Stimulated activated CD4-positive, alpha-beta T cell treated with anti-CD3 and anti-CD28 coated beads, Interleukin-12 subunit alpha, Interleukin-12 subunit beta, amount 100 ng/mL, for 48 hours (primary cell): ENCODE measurements at places on chromosomes 4 and X.

GRCh38 chr4:139744232-139744631 is 78.6 kb downstream of the MGST2 start:
- DNase-seq: no peak

DNA sequence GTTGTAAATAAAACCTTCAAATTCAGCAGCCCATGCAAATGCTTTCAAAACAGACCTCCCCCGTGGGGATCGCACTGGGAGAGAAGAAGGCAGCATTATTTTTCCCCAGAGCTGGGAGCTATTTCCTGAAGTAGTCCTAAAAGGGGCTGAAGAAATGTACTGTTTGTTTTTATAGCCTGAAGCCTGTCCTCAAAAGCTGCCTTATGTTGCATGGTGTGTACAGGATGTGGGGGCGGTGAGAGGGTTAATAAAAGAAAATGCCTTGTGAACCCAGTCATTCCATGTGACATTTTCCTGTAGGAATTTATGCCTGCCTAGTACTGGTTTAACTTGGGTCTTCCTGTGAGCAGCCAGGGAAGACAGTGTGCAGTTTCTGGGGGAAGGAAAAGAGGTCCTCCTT is 144.1 kb downstream of the SOWAHB start:
- no peak for DNase-seq

GRCh38 chr4:88356771-88357170 is 21.9 kb upstream of the HERC6 start:
- no peak for DNase-seq

GRCh38 chr4:8747467-8748235 is 124.0 kb downstream of the HMX1 start:
- no peak for DNase-seq

- DNase-seq: peak; percentile 64
Observed at GRCh38 chrX:47030339-47030738, 47.9 kb upstream of the RGN start.

DNA sequence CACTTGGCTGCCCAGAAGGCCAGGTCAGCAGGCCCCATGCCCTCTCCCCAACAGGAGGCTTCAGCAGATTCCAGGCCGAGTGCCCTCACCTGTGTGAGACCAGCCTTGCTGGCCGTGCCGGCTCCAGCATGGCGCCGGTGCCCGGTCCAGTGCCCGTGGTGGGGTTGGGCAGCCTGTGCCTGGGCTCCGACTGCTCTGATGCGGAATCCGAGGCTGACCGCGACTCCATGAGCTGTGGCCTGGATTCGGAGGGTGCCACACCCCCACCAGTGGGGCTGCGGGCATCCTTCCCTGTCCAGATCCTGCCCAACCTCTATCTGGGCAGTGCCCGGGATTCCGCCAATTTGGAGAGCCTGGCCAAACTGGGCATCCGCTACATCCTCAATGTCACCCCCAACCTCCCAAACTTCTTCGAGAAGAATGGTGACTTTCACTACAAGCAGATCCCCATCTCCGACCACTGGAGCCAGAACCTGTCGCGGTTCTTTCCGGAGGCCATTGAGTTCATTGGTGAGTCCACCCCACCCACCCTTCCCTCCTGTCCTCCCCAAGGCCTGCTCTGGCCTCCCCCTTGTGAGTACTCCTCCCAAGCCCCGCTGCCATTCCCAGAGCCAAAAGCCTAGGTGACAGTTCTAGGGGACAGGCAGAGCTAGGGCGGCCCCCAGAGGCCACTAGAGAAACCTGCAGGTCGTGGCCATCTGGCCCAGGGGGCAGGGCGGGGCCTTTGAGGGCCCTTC is 2.3 kb downstream of the DUSP9 start:
- DNase-seq: no peak

DNA sequence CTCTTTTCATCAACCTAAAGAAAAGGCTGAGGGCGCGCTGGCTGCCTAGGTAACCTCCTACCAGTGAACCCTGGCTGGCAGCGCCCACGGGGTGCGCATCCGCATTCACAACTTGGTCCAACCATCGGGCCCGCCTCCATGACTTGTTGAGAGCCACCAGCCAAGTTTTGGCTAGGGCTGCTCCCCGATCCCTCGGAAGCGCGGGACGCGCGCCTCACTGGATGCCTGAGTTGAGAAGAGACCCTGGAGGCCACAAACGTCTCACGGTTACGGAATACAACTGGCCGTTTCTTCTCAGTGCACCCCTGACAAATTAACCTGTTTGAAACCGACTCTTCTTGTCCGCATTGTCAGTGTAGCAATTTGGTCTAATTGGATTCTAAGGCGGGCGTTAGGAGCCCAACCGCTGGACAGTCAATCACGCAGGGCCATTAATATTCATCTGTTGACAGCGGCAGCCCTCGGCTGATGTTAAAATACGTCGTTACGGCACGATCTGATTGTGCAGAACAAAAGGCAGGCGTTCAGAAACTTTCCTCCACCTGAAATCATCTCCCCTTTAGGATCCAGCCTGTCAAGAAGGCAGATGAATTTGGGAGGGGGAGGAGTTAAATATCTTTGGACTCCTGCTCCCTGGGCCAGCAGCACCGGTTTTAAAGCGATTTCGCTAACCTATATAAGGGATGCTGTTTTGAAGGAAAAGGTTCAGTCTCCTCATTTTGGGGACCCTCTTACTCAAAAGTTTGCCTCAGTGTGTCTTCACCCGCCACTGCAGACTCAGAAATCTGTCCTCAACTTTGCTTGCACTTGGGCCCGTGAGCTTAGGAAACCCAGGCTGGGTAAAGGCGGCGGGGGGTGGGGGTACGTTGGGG is 1.2 kb downstream of the GPC3 start:
- DNase-seq: no peak

- no peak for DNase-seq
Observed at GRCh38 chr4:36172656-36173055, 71.7 kb downstream of the ARAP2 start.

- no peak for DNase-seq
Observed at GRCh38 chr4:1933700-1934099, 62.5 kb downstream of the NSD2 start.

- DNase-seq: no peak
Observed at GRCh38 chrX:78979789-78980464, 34.7 kb downstream of the P2RY10 start.

DNA sequence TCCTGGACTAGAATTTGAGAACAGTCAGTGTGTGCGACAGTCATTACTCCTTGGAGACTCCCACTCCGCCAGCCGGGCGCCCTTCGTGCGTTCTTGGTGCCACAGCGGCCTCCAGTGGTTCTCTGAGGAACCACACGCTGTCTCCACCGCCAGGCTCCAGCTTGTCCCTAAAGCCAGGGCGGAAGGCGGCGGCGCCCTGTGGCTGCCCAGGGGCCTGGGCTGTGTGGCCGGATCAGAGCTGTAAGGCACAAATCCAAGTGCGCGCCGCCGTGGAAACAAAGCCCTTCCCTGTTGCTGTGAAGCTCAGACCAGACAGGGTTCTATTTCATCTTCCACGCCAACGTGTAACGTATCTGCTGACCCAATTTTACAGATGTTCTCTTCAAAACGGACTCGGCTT is 34.2 kb downstream of the IDS start:
- DNase-seq: peak; percentile 34

DNA sequence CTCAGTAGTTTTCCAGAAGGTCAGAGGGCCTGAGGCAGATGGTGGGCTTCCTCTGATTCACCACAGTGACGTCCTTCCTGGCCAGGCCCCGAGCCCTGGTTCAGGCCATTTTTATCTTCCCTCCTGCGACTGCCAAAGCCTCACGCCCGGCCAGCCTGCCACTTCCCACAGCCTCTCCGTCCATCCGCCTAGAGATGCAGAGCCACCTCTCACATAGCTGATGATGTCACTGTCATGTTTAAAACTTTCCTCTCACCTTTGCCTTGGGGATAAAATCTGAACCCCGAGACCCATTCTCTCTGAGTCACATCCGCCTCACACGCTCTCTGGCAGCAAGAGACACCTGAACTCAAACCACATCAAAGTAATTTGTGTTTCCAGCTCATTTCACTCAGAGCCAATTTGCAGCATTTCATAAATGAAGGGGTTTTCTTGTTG is 175.3 kb downstream of the QDPR start:
- DNase-seq: peak; percentile 52

DNA sequence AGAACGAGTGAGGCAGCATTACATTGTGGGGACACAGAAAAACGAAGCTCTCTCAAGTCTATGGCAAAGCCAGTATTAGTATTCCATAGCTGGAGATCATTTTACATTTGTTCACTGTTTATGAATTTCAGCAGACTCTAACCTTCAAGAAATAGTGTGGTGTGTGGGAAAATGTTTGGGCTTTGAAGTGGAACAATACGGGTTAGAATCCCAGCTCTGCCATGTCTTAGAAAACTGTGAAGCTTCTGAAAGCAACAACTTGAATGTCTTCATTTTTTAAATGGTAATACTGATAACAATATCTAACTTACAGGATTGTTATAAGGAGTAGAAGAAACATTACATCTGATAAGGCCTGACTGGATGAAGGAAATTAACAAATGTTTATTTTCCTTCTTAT is 217.7 kb downstream of the NR3C2 start:
- DNase-seq: no peak

GRCh38 chrX:72053508-72053907 is 78.2 kb downstream of the RTL5 start:
- DNase-seq: no peak

GRCh38 chr4:144621681-144622080 is 24.3 kb upstream of the HHIP start:
- DNase-seq: no peak

DNA sequence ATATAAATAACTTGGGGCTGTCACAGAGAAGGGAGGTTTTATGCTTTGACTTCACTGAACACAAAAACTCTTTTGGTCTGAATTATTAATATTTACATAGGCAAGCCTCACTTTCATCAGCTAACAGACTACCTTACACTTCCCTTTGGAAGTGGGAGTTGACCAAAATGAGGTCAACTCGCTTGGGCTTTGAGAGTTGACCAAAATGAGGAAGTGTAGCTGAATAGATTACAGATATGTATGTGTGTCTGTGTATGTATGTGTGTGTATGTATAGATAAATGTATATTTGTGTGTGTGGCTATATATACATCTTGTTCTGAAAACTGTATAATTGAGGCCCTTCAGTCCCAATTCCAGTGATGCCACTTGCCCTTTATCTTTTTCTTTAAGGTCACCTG is 113.3 kb upstream of the IL13RA1 start:
- no peak for DNase-seq

GRCh38 chr4:3516836-3517730 is 15.1 kb downstream of the LRPAP1 start:
- no peak for DNase-seq

DNA sequence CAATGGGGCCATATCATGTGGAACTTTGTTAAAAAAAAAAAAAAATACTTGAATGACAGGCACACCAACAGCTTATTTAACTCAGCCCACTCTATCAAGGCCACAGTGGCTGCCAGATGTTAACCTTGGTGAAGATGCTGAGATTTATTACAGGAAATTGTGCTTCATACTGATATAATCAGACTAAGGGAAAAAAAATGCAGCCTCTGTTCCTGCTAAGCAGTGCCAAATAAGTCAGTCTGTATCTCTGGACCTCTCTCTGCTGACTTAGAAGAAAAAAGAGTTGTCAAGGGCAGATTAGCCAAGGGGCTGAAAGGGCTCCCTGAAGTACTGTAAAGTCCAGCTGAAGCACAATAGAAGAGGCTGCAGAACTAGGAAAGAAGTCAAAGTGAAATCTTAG is 677.7 kb upstream of the HTR2C start:
- DNase-seq: no peak

DNA sequence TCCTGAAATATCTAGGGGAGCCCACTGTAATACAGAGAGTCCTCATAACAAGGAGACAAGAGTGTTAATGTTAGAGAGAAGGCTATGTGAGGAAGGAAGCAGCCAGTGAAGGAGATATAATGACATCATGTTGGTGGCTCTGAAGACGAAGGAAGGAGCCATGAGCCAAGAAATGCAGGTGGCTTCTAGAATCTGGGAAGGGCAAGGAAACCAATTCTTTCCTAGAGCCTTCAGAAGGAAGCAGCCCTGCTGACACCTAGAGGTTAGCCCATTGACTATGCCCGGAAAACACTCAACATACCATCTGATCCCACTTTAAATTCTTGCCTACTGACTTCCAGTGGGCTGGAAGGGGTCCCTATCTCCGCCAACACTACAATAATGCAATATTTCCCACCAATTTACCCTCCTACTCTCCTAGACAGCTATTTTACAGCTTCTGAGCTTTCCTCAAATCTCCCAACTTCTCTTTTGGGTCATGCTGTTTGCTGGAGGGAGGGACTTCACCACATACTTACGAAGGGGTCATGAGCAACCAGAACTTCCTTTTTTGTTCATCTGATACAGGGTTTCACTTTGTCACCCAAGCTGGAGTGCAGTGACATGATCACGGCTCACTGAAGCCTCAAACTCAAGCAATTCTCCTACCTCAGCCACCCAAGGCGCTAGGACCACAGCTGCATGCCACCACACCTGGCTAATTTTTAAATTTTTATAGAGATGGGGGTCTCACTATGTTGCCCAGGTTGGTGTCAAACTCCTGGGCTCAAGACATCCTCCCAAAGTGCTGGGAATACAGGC is 25.2 kb upstream of the G3BP2 start:
- no peak for DNase-seq

- DNase-seq: no peak
Observed at GRCh38 chr4:10180927-10181744, 64.5 kb upstream of the WDR1 start.

GRCh38 chr4:188195389-188195985 is 56.2 kb downstream of the TRIML1 start:
- DNase-seq: no peak

DNA sequence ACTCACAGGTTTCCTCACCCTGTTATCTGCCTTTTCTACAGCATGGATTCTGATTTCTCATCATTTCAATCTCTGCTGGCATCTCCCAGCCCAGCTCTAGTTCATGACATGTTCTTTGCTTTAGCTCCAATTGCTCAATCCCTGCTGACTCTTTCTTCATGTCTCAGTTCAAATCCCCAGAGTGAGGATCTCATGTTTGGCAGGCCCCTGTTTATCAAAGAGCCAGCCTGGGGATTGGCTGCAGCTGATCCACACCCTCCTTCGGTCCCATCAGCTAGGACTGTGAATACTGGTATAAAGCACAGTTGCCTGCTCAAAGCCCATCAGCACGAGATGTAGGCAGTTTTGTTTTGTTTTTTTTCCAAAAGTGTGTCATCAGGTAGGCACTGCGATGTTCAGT is 14.4 kb upstream of the CC2D2A start:
- DNase-seq: no peak

DNA sequence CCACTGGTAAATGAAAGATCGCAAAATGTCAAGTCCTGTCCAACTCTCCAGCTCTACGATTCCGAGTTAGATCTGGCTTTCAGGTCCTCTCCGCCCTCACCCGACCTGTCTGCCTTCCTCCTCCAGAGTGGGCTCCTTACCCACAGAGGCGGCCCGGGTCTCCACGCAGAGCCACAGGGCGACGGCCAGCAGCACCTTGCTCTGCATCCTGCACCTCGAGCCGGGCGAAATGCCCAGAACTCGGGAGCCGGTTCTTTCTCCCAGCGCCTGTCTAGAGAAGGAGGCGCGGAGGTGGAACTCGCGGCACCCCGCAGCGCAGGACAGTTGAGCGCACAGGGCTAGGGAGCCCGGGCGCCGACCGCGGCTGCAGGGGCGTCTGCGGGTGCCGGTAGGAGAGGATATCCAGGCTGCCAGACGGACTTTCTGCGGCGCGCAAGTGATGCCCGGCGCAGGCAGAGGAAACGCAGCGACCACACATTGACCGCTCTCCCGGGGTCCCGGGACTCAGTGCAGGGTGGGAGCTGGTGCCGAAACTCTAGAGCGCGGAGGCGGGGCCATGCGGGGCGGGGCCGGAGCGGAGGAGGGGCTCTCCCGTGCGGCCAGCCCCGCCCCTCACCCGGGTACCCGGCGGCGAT is at the start of gene KDR:
KDR (minus strand) TSS at position 509 of the 635 bp plus-strand sequence; CDS start at position 207, 302 bp downstream.
- DNase-seq: no peak

- DNase-seq: no peak
Observed at GRCh38 chr4:86497980-86498862, 95.9 kb upstream of the PTPN13 start.

- no peak for DNase-seq
Observed at GRCh38 chr4:128869776-128870509, 60.4 kb downstream of the JADE1 start.
